Activated CD4-positive, alpha-beta T cell treated with anti-CD3 and anti-CD28 coated beads for 36 hours (primary cell): ENCODE measurements at places on chromosomes 7 and 10.

DNA sequence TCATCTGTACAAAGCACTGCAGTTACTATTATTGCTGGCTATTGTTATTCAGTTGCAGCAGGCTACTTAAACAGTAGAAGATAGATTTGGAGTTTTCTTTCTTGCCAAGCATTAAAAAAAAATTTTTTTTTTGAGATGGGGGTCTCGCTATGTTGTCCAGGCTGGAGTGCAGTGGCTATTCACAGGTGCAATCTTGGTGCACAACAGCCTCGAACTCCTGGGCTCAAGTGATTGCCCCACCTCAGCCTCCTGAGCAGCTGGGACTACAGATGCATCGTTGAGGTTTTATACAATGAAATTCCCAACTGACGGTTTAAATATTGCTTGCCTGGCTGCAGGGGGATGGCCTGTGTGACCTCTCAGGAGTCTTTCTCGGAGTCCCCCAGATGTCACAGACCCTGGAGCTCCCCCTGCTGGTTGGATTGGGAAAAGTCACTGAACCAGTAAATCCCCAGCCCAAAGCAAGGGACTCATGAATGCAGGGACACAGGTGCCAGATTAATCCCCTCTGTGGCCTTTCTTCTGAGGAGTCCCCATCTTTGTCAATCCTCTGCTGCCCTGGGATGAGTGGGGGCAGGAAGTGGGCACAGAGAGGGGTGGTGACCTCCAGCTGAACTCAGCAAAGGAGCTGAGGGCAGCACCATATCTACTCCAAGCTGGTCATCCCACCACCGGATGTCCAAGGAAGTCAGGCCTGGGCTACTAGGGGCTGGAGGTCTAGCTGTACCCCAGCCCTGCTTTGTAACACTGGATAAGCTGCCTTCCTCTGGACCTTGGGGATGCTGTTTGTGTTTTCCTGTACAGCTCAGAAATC is 149.6 kb downstream of the C10orf105 start:
- H3K36me3 ChIP-seq, result no peaks in the 10 kb centered on the region
- H3K4me3 ChIP-seq, result no peak overlapping the region
- H3K27me3 ChIP-seq, result no peaks in the 10 kb centered on the region
- H3K27ac ChIP-seq, result no peak overlapping the region

DNA sequence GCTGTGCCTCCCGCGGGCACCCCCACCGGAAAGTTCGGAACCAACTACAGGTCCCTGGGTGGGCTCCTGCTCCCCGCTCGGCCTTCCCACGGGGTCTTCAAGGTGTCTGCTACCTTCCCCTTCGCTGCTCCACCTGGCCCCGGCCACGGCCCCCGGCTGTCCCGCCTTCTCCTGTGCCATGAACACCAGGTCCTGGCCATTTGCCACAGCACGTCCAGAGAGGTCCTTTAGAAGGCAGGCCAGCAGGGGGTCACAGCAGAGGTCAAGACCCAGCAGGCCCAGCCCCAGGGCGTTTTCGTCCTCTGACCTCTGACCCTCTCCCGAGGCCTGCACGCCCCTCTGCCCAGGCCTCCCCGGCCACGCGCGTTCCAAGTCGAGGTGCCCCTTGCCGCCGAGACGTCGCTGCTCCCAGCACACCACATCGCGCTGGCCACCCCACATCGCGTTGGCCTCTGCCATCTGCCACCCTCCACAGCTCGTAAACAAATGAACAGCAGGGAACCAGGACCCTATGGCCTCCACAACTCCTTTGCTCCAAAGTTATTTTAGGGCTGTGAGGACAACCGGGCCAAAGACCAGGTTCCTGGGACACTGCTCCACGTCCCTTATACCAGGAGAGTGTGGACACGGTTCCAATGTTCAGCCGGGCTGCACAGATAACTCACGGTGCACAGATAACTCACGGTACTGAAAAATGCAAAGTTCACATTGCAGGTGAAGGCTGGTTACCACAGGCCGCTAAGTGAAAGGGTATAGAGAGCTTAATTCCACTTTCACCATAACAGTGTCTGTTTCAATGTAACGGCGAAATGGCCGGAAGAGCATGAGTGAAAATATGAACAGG is 74.3 kb downstream of the CFAP46 start:
- H3K27ac ChIP-seq, result no peak overlapping the region
- peaks cover 6% of the 10 kb centered on the region for H3K27me3 ChIP-seq
- peak; percentile 1 for DNase-seq
- H3K36me3 ChIP-seq, result no peaks in the 10 kb centered on the region
- peaks cover 8% of the 10 kb centered on the region for H3K4me1 ChIP-seq

DNA sequence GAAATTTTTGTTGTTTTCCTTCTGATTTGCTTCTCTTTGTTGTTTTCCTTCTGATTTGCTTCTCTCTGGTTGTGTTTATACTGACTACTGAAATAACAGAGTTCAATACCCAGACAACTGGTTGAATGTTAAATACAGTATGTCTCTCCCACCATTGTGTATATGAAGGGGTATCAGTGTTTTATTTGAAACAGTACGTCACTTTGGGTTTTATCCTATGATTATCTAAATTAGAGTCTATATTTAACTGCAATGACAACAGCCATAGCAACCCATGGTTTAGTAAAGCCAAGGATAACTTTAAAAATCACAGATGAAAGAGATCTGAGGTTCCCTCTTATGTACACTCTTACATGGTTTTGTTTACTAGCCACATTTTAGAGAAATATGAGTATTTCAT is 141.3 kb downstream of the GNAT3 start:
- H3K4me1 ChIP-seq, result no peaks in the 10 kb centered on the region
- no peaks in the 10 kb centered on the region for H3K27me3 ChIP-seq
- DNase-seq, result no peak
- no peak overlapping the region for H3K4me3 ChIP-seq
- no peak overlapping the region for H3K27ac ChIP-seq

DNA sequence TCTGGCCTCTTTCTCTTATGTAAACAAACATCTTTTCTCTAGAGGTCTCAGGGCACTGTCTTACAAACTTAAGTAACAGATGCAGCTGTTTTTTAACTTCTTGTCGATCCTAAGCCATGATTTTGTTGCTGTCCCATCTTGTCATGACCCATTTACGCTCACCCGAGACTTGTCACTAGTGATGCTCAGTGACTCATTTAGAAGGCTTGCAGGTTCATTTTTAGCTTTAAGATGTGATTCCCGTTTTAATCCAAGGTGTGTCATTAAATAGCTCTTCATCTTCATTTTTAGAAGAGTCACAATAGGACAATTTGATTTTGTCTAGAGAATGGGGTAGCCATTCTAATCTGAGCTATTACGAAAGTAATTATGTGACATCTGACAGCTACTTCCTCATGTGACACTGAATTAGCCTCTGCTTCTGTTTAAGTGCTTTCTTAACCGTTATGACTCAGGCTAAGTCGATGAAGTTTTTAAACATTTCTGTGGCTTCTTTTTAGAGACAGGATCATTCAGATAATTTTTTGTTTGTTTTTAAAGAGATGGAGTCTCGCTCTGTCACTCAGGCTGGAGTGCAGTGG is 42.7 kb downstream of the SPDYE5 start:
- H3K4me3 ChIP-seq, result no peak overlapping the region
- no peaks in the 10 kb centered on the region for H3K36me3 ChIP-seq
- peak overlapping the region; percentile 32 for H3K27ac ChIP-seq
- DNase-seq, result no peak

DNA sequence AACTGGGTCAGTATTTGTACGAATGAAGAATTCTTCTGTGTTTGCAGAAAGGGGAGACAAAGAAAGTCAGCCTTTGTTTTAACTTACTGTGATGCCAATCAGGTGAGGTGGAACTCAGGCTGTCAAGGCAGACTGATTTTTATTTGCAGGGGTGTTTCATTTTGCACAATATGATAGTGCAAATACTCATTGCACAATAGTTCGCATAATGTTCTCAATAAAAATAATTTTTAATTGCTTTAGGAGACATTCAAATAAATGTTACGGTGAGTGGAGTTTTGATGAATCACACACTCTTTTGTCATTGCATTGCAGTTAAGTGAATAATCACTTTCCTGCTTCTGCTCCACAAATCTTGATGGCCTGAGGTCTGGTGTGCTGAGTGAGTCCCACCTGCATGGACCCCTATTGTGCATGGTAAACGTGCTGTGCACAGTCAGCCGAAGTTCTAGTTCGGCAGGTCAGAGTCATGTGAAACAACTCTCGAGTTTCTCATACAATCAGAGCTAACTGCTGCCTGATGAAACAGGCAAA is 141.3 kb upstream of the FZD8 start:
- no peaks in the 10 kb centered on the region for H3K36me3 ChIP-seq
- H3K4me3 ChIP-seq, result no peak overlapping the region
- DNase-seq, result no peak

DNA sequence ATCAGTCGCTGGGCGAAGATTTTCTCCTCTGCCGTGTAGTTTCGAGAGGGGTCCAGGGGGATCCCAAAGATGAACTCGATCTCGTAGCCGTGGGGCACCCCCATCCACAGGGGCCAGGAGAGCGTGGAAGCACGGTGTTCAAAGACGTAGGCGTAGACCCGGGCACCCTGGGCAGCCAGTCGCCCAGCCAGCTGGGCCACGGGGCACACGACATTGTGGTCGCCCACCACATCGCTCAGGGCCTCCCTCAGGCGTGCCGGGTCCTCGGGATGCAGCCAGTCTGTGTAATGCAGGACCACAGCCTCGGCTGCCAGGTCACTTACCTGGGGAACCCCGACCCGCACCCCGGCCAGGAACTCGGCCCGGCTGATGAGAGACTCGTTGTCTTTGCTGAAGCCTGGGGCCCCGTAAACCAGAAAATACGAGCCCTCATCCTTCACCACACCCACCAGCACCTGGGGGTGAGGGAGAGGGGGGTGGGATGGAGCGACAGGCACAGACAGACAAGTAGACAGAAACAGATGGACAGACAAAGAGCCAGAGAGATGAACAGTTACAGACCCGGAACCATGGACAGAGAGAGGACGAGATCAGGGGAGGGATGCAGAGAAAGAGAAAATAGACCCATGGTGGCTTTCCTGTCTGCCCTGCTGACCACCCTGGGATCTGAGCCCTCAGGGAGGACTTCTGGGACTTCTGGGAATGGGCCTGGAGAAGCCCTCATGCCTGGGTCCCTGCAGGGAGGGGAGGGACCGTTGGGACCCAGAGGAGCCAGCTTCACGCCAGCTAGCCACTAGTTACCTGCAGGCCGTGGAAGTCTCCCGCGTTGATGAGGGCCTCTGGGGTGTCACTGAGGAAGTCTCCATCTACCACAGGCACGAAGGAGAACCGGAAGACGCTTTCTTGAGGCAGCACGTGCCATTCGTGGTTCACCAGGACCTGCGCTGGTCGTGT is 3.0 kb downstream of the ACHE start:
- no peak overlapping the region for H3K27ac ChIP-seq
- H3K27me3 ChIP-seq, result peaks cover 24% of the 10 kb centered on the region
- no peak for DNase-seq
- H3K4me1 ChIP-seq, result peaks cover 31% of the 10 kb centered on the region
- H3K36me3 ChIP-seq, result peaks cover 12% of the 10 kb centered on the region
- H3K4me3 ChIP-seq, result no peak overlapping the region

DNA sequence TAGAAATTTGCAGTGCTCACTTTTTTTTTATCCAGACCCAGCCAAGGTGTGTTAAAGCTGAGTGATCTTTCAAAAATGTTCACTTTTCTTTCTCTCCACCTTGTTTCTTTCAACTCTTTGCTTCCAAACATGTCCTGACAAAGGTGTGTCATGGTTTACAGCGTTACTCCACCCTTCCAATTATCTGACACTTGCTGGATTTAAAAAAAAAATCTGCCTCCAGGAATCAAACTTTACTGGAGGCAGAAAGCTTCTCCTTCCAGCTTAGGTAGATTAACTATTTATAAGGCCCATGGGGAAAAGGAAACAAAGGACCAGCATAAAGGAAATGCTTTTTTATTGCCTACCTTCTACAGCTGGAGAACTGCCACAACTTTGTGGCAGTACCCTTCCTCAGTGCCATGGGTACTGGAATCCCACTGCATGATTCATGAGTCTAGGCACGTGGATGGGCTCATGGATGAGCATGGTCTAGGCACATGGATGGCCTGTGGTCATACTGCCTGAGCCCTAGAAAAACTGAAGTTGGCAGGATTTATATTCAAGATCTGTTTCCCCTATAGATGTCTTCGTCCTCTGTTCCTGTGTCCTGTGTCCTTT is at the start of gene COL17A1:
TSS of gene COL17A1 (minus strand) at position 80 of the 600 bp plus-strand sequence. CDS start 5,207 bp downstream, outside the sequence.
- H3K27ac ChIP-seq, result no peak within 1 kb of the TSS
- H3K36me3 ChIP-seq, result no peaks in the 10 kb centered on the region
- no peak within 1 kb of the TSS for H3K4me3 ChIP-seq
- H3K4me1 ChIP-seq, result peaks cover 8% of the 10 kb centered on the region
- DNase-seq, result no peak

- no peak overlapping the region for H3K4me3 ChIP-seq
- H3K4me1 ChIP-seq, result no peaks in the 10 kb centered on the region
- H3K27ac ChIP-seq, result no peak overlapping the region
- DNase-seq, result no peak
Observed at GRCh38 chr7:151697942-151698341, 178.2 kb upstream of the RHEB start.
